ENCODE measurements at places on chromosomes 7 and 10.

GRCh38 chr10:131676800-131677421 lies 223.9 kb upstream of the PPP2R2D start:
- DNase-seq = no peak

DNA sequence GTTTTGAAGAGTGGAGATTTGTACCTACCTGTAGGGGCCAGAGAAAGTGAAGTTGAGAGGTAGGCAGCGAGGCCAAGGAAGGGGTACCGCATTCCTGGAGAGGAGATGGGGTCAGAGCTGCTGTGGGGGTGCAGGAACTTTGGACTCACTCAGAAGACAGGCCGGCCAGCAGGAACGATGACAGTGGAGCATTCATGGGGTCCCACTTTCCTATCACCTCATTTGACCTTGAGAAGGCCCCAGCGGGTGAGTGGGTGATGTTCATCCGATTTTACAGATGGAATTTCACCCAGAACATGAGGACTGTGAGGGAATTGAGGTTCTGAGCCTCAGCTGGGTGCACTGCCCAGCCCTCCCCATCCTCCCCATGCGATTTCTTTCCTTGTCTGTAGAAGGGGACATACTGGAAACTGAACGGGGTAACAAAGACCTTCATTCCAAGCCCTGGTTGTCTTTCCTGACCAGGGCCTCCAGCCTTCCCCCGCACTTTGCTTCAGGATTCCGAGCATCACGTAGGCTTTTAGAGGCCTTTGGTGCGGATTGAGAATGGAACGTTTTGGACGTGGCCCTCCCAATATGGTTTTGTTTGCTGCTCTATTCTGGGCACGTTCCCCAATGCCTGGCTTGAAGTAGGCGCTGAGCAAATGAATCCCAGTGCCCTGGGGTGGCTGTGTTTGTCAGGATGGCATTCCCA lies 87.3 kb downstream of the ADCY1 start:
- DNase-seq = no peak

- DNase-seq = no peak
These were observed 62.5 kb upstream of the KMT2E start for GRCh38 chr7:104951546-104951945.

DNA sequence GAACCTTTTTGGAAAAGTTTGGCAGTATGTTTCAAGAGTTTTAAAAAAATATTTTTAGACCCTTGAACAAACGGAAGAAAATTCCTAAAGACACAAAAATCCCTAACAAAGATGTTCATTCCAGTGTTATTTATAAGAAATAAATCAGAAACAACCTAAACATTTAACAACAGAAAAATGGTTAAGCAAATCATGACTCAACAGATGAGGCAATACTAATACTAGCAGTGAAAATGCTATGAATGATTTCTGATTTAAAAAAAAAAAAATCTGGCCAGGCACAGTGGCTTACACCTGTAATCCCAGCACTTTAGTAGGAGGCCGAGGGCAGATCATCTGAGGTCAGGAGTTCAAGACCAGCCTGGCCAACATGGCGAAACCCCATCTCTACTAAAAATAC lies 61.0 kb downstream of the ARHGAP12 start:
- DNase-seq = no peak

- DNase-seq = no peak
These were observed 86.2 kb upstream of the ANLN start for GRCh38 chr7:36303202-36304098.

DNA sequence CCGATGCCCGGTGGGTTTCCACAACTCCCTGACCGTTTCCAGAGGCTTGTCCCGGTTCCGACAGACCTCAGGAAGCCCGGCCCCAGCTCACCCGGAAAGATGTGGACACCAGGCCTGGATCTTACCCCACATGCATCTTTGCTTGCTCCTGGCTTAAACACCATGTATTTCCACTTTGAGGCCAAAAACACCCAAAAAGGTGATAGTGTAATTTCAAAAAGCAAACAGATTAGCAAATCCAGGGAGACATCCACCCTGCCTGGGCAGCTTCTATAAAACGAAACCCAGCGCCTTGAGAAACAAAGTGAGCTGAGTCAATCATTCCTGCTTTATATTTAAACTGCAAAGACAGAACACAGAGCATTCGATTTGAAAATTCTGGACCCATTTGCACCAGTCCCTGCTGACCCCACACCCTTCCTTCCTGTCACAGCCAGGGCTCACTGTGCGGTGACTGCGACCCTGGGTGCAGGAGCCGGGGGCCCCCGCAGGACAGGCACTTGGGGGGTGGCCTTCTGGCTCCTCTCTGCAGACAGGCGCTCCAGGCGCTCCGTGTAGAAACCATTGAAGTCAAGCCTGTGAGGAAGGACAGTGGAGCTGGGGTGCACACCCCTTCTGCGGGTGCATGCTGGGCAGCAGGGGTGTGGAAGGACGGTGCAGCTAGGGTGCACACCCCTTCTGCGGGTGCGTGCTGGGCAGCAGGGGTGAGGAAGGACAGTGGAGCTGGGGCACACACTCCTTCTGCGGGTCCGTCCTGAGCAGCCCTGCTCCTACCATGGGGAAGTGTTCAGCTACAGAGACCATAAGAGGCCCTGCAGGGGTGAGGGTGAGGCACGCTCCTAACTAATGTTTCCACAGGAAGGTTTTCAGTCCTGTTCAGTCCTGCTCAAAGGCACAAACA lies 2.9 kb upstream of the ADAM8 start:
- no peak for DNase-seq

GRCh38 chr7:99897322-99898022 lies 20.6 kb upstream of the OR2AE1 start:
- DNase-seq = no peak

- DNase-seq = no peak
These were observed 9.0 kb downstream of the GET4 start for GRCh38 chr7:885261-885892.

Measured in left renal cortex interstitium (tissue), 4 donors.